ENCODE measurements at places on chromosomes 11 and 22. TPM values are rescaled to one million over a fixed set of nuclear protein-coding genes. Genes with fewer than 3 reads are reported as not detected.
A peak's percentile ranks its signal among the peaks of the same experiment; 100 is the strongest.

- DNase-seq, result peak; percentile 62
These were observed 195 bp upstream of the CREB3L1 start for GRCh38 chr11:46277313-46277621.

Gene PGA4
- not detected for total RNA-seq

Gene KRTAP5-9
- not detected for total RNA-seq

Gene TTC12
- 14.4 TPM for total RNA-seq

Gene CCDC81
- total RNA-seq, result 5.6 TPM

All from IMR-90 (cell line).